ENCODE measurements at places on chromosomes 3 and 15.

GRCh38 chr3:58272891-58273290, 33.2 kb upstream of the RPP14 start:
- no peak for DNase-seq

GRCh38 chr3:62201438-62202035, 171.8 kb downstream of the FEZF2 start:
- no peak for DNase-seq

- DNase-seq: no peak
Measured at GRCh38 chr15:67125589-67126502, 60.4 kb downstream of the SMAD3 start.

- no peak for DNase-seq
Measured at GRCh38 chr3:54845551-54845950, 82.3 kb downstream of the LRTM1 start.

- no peak for DNase-seq
Measured at GRCh38 chr3:39121621-39122020, 14.1 kb downstream of the TTC21A start.

DNA sequence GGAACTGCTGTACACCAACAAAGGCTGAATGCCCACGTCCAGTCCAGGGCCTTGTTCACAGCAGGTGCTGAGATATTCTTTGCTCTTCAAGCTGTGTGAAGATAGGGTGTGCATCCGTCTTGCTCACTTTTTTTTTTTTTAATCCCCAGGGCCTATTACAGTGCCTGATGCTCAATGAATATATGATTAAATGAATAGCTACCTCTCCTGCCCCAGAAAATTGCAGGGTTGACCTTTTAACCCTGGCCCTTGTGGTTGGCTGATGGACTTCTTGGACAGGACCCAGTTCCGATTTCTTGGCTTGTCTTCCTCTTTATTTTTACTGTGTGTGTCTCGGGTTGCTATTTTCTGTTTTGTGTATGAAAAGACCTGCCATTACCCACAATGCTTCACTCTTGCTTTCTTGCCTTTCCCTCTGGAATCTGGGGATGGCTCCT, 2.9 kb upstream of the FYTTD1 start:
- no peak for DNase-seq

DNA sequence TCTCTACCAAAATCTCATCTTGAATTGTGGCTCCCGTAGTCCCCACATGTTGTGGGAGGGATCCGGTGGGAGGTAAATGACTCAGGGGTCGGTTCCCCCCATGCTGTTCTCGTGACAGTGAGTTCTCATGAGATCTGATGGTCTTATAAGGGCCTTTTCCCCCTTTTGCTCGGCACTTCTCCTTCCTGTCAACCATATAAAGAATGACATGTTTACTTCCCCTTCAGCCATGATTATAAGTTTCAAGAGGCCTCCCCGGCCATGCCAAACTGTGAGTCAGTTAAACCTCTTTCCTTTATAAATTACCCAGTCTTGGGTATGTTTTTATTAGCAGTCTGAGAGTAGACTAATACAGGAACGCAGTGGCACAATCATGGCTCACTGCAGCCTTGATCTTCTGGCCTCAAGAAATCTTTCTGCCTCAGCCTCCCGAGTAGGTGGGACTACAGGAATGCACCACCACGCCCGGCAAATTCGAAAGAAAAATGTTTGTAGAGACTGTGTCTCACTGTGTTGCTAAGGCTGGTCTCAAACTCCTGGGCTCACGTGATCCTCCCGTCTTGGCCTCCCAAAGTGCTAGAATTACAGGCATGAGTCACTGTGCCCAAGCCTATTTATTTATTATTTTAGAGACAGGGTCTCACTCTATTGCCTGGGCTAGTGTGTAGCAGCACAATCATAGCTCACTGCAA, 101.0 kb downstream of the ATP10A start:
- DNase-seq: no peak

- no peak for DNase-seq
Measured at GRCh38 chr15:68158046-68158628, 47.0 kb downstream of the CALML4 start.

- DNase-seq: no peak
Measured at GRCh38 chr3:36381311-36381956, 1.1 kb downstream of the STAC start.

- no peak for DNase-seq
Measured at GRCh38 chr3:146104068-146104467, 56.9 kb downstream of the PLOD2 start.

DNA sequence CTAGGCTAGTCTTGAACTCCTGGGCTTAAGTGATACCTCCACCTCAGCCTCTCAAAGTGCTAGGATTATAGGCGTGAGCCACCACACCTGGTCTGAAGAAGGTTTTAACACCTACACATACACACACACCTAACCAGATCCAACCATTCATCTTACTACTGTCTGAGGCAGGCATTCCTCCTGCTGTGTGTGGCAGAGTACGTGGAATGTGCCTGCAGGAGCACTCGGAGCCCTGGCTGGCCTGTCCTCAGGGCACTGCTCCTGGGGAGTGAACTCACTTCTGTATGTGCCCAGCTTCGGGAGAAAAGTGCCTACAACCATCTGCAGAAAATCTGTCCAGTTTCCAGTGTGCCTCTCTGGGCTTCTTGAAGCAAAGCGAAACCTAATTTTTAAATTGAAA, 58.2 kb upstream of the LIMD1 start:
- DNase-seq: no peak

Data from WERI-Rb-1 (cell line).